ENCODE measurements at places on chromosomes 7 and 10. TPM values are rescaled to one million over a fixed set of nuclear protein-coding genes. Genes with fewer than 3 reads are reported as not detected.

GRCh38 chr10:11823989-11824346, 812 bp downstream of the PROSER2 start:
- no peaks in the 10 kb centered on the region for H3K27me3 ChIP-seq
- peak overlapping the region; percentile 93 for H3K4me3 ChIP-seq
- peak overlapping the region; percentile 88 for H3K27ac ChIP-seq

The ANKRD2 gene
- not detected for total RNA-seq

- no peaks in the 10 kb centered on the region for H3K36me3 ChIP-seq
- H3K27ac ChIP-seq, result no peak overlapping the region
- H3K27me3 ChIP-seq, result no peaks in the 10 kb centered on the region
- no peak overlapping the region for H3K4me3 ChIP-seq
- no peaks in the 10 kb centered on the region for H3K4me1 ChIP-seq
- DNase-seq, result no peak
Observed at GRCh38 chr10:81473755-81474154, 401.2 kb upstream of the NRG3 start.

DNA sequence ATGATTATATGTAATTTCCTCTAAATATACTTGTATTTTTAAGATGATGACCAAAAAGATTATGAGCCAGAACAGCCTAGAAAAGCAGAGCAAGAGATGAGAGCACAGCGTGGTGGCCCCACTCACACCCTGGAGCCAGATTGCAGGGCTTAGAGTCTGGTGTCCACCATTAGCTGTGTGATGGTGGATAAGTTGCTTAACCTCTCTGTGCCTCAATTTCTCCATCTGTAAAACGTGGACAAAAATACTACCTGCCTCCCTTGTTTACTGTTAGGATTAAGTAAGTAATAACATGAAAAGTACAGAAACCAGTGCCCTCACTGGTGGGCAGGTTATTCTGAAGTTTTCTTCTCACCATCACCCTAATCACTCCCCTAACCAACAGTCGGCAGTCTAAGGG, 212.3 kb downstream of the COBL start:
- H3K4me3 ChIP-seq, result no peak overlapping the region
- no peaks in the 10 kb centered on the region for H3K4me1 ChIP-seq
- no peaks in the 10 kb centered on the region for H3K27me3 ChIP-seq
- no peak for DNase-seq

The TAS2R41 gene
- 0.66 TPM for total RNA-seq

The HYAL4 gene
- total RNA-seq, result not detected

DNA sequence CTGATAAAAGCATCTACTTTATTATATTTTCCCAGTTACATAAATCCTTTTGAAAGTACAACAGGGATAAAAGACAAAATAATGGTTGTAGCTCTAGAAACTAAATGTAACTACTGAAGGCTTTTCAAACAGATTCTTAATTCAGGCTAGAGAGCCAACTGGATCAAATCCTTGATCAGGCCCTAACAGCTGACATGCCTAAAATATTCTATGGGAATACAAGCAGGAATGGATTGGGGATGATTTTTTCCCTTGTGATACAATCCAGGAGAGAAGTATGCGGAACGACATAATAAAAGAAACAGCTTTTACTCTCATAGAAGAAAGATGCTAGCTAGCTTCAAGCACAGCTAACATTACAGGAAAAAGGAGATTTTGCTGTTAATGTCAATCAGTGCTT, 49.0 kb downstream of the NT5C2 start:
- no peaks in the 10 kb centered on the region for H3K27me3 ChIP-seq
- H3K27ac ChIP-seq, result no peak overlapping the region
- no peaks in the 10 kb centered on the region for H3K36me3 ChIP-seq
- no peaks in the 10 kb centered on the region for H3K4me1 ChIP-seq
- no peak overlapping the region for H3K4me3 ChIP-seq
- no peak for DNase-seq

The ANXA8 gene
- 4.9 TPM for total RNA-seq

DNA sequence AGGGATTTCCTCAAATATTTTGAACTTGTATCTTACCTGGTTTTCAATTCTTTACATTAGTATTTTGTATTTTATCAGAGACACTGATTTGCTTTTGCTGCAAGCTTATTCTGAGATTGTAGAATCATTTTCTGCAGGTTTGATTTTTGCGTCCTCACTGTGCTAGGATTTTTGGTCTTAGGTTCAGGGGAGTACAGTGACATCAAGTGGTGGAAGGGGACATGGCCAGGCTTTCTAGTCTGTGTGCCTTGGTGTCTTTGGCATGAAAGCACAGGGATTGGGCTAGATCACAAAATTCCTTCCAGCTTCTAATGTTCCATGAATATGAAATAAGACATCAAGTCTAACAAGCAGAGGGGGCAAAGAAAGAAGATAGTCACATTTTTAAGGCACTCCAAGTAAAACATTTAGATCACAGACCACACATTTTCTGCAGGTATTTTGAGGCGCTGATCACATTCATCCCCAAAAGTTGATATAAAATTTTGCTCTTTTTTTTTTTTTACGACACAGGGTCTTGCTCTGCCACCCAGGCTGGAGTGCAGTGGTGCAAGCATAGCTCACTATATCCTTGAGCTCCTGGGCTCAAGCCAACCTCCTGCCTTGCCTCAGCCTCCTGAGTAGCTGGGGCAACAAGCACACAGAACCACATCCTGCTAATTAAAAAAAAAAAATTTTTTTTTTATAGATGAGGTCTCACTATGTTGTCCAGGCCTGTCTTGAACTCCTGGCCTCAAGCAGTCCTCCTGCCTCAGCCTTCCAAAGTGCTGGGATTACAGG, 124.4 kb downstream of the PON1 start:
- H3K4me1 ChIP-seq, result no peaks in the 10 kb centered on the region
- H3K27ac ChIP-seq, result no peak overlapping the region
- DNase-seq, result peak; percentile 24

DNA sequence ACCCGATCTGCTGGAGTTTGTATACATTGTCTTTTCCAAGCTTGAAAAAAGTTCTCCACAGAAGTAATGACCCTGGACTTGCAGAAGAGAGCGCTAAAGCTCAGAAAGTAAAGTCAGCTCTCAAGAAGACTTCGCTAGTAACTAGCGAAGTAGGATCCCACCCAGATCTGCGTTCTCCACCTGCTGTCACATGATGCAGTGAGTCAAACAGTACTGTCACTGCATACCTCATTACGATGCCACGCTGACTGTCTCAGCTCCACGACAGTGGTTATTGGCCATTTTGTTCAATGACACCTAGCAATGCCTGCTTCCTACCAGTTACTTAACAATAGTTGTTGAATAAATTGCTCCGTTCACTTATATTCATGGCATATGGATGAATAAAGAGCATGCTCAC, 29.7 kb upstream of the SEC61G start:
- H3K36me3 ChIP-seq, result no peaks in the 10 kb centered on the region
- H3K4me3 ChIP-seq, result no peak overlapping the region
- DNase-seq, result no peak
- H3K4me1 ChIP-seq, result no peaks in the 10 kb centered on the region
- no peak overlapping the region for H3K27ac ChIP-seq

The MRPS24 gene
- total RNA-seq, result 75.4 TPM

- H3K36me3 ChIP-seq, result no peaks in the 10 kb centered on the region
- no peak for DNase-seq
- no peaks in the 10 kb centered on the region for H3K27me3 ChIP-seq
- no peaks in the 10 kb centered on the region for H3K4me1 ChIP-seq
Observed at GRCh38 chr7:64999165-65000004, 7.1 kb downstream of the ERV3-1 start.

- H3K27ac ChIP-seq, result no peak overlapping the region
- DNase-seq, result no peak
- H3K4me1 ChIP-seq, result no peaks in the 10 kb centered on the region
- no peak overlapping the region for H3K4me3 ChIP-seq
- H3K36me3 ChIP-seq, result no peaks in the 10 kb centered on the region
- H3K27me3 ChIP-seq, result no peaks in the 10 kb centered on the region
Observed at GRCh38 chr10:91208642-91209041, 11.8 kb upstream of the PCGF5 start.

The CC2D2B gene
- 2.0 TPM for total RNA-seq

DNA sequence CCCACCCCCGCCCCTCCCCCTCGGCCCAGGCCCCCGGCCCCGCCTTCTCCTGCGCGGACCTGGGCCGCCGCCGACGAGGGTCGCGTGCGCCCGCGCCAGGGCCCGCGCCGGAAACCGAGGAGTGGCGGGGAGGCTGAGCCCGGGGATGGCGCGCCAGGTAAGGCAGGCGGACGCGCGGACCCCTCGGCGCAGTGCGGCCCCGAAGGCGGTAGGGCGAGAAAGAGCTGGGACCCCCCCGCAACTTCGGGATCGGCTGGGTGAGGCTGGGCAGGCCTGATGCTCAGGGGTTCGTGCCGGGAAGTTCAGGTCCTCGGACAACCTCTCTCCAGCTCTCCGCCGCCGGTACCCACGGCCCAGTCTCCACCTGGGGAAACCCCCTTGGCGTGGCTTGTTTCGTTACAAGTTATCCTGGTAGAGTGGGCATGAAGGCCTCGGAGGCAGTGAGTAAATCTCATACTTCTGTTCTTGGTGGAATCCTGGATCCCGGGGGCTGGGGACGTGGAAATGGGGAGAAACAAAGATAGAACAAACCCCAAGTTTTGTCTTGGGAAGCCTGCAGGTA, 58.4 kb downstream of the ZNF467 start:
- H3K36me3 ChIP-seq, result no peaks in the 10 kb centered on the region
- no peak for DNase-seq
- H3K4me3 ChIP-seq, result peak overlapping the region; percentile 68
- H3K4me1 ChIP-seq, result peaks cover 1% of the 10 kb centered on the region

The CALML3 gene
- total RNA-seq, result 3.6 TPM

The CPN1 gene
- total RNA-seq, result not detected

The SPOCK2 gene
- total RNA-seq, result 3.9 TPM

- H3K27ac ChIP-seq, result no peak overlapping the region
- no peaks in the 10 kb centered on the region for H3K4me1 ChIP-seq
- no peaks in the 10 kb centered on the region for H3K27me3 ChIP-seq
- no peak for DNase-seq
- H3K36me3 ChIP-seq, result no peaks in the 10 kb centered on the region
Observed at GRCh38 chr7:143104759-143105158, 27.1 kb upstream of the PIP start.

GRCh38 chr10:124356701-124357560, 61.8 kb downstream of the OAT start:
- no peaks in the 10 kb centered on the region for H3K4me1 ChIP-seq
- peak overlapping the region; percentile 77 for H3K27ac ChIP-seq
- H3K4me3 ChIP-seq, result no peak overlapping the region
- H3K36me3 ChIP-seq, result no peaks in the 10 kb centered on the region

- H3K4me1 ChIP-seq, result no peaks in the 10 kb centered on the region
- H3K4me3 ChIP-seq, result no peak overlapping the region
- H3K27me3 ChIP-seq, result no peaks in the 10 kb centered on the region
- H3K36me3 ChIP-seq, result no peaks in the 10 kb centered on the region
Observed at GRCh38 chr10:18647945-18648344, 3.4 kb downstream of the NSUN6 start.

The FKBP6 gene
- not detected for total RNA-seq

Data from breast epithelium (tissue), 4 donors.